ENCODE measurements at places on chromosomes 4 and X.

GRCh38 chr4:58522765-58523382 is 1412.7 kb upstream of the IGFBP7 start:
- no peak for DNase-seq

DNA sequence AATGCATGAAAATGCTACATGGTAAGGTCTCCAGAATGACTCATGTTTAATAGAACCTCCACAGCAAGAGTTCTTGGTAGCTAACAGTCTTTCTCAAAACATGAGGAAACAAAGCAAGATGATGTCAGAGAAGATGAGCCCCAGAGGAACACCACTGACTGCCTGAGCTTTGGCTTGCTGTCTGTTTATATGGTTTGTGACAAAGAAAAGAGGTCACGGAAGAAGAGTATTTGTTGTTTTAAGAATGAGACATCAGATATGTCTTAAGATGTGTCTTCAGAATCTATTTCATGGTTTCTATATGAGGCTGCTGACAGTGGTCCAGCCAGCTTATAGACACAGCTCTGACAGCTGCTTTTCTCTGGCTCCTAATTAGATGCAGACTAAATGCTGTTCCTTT is 18.8 kb upstream of the AREG start:
- DNase-seq: no peak

DNA sequence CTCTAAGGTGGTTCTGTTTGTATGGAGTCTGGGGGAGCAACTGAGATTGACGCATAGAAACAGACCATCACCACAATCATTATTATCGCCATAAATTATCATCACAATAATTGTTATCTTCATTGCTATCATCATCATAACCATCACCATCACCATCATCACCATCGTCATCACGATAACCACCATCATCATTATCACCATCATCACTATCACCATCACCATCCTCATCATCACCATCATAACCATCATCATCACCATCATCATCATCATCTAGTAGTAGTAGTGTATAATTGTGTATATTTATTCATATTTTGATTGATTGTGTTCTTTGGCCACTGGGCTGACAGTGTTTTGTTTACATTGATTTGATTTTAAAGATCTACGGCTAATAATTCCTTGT is 95.7 kb downstream of the NLGN4X start:
- DNase-seq: no peak

DNA sequence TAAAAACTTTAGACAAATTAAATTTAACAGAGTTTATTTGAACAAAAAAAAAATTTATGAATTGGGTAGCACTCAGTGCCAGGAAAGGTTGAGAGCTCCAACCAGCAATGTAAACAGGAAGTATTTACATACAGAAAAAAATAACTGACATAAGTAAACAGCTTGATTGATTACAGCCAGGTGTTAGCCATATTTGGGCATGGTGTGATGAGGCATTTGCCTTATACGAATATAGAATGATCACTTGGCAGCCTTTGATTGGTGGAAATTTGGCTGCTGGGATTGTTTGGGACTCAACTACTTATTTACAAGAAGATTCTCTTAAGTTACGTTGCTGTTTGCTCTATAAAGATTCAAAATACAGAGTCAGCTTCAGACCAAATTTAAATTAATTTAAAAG is 172.0 kb downstream of the ADAM29 start:
- DNase-seq: no peak

DNA sequence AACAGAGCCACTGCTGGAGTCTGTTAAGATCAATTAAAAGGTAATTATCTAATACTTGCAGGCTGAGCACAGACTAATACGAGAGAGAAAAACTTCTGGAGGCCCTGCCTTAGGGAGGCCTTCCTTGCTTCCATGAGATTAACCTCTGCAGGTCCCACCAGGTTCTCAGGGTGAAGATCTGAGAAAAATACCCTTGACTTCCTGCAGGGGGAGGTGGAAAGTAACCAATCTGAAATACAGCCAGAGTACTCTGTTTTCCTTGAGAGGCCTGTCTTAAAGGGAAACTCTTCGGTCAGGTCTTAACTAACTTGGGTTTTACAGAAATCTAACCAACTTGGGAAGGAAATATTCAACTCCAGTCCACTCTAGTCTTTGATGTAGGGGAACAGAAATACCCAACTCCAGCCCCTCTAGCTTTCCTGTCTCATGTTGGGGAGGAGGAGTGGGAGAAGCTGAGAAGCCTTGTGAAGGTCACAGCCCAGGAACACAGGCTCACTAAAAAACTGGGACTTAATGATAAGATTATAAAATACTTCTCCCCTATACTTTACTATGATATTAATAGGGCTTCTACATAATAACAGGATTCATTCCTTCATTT is 77.1 kb downstream of the TBCK start:
- peak; percentile 16 for DNase-seq

DNA sequence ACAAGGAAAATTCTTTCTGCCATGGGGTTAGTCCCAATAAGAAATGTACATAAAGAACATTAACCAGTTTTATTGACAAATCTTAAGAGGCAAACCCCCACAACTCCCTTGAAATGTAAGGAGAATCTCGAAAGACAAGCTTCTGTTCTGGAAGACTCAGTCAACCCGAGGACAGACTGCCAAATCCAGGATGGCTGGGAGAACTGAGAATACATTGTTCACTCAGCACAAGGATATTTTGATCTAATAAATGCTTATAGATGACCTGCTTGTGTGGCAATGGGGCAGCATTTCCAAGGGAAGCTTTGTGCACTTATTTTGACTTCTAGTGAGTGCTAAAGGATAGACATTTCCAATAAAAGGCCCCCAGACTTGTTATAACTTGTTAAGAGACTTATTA is 280.4 kb downstream of the DHX15 start:
- DNase-seq: no peak

DNA sequence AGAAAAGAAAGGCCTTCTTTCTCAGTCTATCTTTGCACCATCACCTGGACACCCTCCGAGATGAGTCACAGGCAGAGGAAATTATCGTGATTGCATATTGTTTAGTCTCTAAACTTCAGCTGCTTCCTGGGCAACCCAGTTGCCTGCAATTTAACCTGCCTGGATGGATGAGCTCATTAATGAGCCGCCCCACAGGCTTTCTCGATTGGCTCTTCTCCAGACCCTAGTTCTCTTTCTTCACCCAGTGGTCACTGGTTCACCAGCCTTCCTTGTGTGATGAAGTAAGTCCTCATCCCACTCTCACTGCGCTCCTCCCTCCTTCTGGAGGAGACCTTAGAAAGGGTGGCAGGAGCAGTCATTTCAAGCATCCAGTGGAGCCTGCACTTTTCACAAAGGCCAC is 94.4 kb downstream of the SOWAHB start:
- no peak for DNase-seq

- no peak for DNase-seq
Observed at GRCh38 chrX:45980726-45981125, 564.5 kb downstream of the ZNF674 start.

DNA sequence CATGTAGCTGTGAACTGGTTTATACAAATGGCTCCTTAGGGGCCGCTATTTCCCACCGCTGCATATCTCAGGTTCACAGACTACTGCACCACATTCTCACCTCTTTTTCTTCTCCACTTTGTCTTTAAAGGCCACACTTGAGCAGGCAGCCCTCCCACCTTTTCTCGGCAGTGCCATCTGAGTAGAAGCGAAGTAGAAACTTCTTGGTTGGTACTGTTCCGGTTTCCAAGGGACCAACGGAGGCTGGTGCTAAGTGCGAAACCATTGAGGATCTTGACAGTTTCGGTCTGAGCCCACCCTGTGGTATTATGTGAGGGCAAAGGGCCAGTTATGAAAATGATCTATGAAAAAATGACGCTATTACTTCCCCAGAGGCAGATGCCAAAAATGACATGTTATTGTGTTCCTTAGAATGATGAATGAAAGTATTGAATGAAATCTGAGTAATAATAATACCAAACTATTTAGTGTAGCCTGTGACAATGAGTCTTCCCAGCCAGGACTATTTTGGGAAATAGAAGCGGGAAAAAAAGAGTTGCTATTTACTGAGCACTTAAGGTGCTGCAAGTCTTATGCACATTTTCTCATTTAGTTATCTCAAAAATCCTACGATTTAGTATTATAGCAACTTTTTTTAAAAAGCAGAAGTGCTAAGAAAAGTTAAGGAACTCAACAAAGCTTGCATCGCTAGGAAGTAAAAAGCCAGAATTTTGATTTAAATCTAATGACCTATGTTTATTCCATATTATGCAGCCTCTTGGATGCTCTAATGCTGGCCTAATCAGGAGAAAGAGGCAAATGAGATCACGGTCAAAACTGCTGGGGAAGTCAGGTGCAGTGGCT is 29.6 kb upstream of the CHRNA9 start:
- DNase-seq: peak; percentile 51

DNA sequence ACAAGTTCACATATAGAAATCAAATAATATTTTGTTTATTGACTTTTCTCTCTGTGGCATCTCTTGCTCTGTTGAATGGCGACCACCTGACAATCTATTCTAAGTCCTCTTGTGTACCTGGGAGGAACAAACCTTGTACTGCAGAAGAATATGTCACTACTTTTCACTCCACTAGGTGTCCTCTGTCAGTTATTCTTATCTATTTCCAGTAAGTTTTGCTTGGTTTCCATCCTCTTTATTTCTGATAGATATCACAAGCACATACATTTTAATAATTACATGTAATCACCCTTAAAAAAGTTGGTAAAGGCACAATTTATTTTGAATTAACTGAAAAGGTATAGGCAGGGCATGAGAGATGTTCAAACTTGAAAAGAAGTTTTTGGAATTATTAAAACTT is 238.4 kb downstream of the SNCA start:
- DNase-seq: no peak

GRCh38 chr4:150482581-150482980 is 99.4 kb upstream of the MAB21L2 start:
- no peak for DNase-seq

GRCh38 chrX:23263892-23264291 is 70.8 kb upstream of the PTCHD1 start:
- no peak for DNase-seq

DNA sequence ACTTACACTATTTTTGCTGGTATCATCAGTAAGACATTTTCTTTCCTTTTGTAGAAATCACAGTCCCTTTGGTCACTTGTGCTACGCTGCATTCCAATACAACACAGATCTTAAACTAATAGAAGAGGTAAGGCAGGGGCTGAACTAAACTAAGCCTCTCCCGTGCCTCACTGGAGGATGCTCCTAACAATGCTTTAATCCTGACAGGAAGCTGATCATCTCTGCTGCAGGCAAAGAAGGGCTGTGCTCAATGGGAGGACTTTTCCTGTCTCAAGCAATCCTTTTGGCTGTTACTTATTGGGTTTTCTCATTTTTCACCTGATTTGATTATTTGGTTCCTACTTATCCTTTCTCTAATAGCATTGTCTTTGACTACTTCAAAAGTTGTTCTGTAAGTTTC is 583.1 kb downstream of the INPP4B start:
- DNase-seq: no peak

DNA sequence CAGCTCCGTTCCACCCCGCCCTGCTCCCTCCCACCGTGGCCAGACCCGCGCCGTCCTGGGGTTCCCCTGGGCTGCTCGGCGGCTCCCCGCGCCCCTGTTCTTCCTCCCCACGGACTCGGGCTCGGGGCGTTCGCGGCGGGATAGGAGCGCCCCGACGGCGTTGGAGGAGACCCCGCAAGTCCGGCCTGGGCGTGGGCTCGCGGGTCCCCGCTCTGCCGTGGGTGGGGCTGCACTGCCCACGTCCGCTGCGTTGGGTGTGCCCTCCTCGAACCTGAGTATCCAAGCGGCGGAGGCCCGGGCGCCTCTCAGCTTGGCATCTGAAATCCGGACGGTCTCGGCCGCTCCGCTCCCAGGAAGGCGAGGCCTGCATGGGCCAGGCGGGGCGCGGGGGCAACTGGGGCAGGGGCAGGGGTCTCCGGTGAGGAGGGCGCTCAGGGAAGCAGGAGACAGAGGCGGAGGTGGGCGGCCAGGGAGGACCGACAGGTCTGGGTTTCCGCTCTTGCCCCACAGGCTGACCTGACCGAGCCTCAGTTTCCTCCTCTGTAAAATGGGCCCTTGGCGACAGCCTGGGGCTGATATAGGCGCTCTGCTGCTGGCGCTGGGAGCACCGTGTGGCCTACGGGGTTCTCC is 12.0 kb upstream of the NAT8L start:
- DNase-seq: no peak

DNA sequence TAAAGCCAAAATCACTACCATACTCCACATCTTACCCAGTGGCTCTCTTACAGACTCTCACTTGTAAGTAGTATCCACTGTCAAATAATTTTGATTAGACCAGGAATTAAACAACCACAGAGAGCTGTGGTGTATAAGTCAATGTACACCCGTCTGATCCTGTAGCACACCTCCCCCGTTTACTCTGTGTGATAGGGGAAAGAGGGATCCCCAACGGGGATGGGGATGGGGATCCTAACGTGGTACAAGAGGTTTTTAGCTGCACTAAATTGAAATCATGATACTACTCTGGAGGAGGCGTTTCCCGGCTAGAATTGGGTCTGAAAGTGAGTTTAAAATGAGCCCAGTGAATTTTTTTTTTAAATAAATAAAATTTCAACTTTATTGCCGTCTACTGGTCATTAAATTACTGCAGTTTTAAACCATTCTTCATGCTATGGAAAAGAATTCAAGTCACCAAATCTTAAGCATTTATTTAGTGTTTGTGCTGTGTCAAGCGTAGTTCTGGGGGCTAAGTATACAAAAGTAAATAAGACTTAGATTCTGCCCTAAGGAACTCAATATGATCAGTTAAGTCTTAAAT is 76.6 kb downstream of the INTS12 start:
- DNase-seq: no peak

DNA sequence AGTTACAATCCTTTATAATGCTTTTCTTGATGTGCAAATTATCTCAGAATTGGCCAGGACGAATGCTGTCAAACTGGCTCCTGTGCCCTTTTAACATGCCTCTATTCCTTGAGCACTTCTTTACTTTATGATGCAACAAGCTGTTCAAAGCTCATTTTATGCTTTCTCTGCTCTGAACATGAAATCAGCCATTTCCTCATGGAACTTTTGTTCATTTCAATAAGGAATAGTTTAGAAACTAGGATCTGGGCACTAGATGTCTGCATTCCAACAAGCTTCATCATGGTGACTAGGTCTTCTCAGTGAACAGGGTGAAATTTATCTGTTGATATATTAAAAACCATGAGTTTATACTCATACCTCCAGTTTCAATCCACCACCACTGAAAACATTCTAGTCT is 87.3 kb upstream of the TEX13A start:
- DNase-seq: no peak

GRCh38 chrX:79728421-79728820 is 286.1 kb upstream of the TBX22 start:
- no peak for DNase-seq

GRCh38 chr4:36054694-36055422 is 189.5 kb downstream of the ARAP2 start:
- DNase-seq: no peak

- no peak for DNase-seq
Observed at GRCh38 chr4:25345744-25346143, 31.3 kb upstream of the ANAPC4 start.

DNA sequence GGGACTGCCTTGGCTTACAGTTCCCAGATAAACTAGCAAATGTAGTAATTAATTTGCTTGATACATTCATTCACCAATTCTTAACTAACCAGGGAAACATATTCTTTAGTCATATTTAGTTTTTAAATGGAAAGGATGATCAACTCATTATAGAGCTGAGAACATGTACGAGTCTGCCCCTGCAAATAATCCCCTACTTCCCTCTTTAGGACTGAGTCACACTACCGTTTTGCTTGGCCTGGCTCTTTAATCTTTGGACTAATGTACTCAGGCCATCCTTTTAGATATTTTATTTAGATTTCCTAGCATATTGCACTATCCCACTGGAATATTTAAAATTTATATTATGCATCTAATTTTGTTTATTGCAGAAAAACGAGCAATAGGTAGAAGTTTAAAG is 105.5 kb upstream of the LCORL start:
- DNase-seq: no peak
